ENCODE measurements at places on chromosomes 2 and 18.

- DNase-seq = no peak
These were observed 80.9 kb upstream of the GALNT5 start for GRCh38 chr2:157176602-157177001.

- no peak for DNase-seq
These were observed 91.4 kb upstream of the IL1R2 start for GRCh38 chr2:101900375-101900774.

GRCh38 chr2:203959672-203960071 is 23.1 kb downstream of the ICOS start:
- DNase-seq = no peak

- no peak for DNase-seq
These were observed 111.9 kb downstream of the EPC2 start for GRCh38 chr2:148756292-148756975.

- peak; percentile 20 for DNase-seq
These were observed 708 bp upstream of the RPIA start for GRCh38 chr2:88690591-88691338.

DNA sequence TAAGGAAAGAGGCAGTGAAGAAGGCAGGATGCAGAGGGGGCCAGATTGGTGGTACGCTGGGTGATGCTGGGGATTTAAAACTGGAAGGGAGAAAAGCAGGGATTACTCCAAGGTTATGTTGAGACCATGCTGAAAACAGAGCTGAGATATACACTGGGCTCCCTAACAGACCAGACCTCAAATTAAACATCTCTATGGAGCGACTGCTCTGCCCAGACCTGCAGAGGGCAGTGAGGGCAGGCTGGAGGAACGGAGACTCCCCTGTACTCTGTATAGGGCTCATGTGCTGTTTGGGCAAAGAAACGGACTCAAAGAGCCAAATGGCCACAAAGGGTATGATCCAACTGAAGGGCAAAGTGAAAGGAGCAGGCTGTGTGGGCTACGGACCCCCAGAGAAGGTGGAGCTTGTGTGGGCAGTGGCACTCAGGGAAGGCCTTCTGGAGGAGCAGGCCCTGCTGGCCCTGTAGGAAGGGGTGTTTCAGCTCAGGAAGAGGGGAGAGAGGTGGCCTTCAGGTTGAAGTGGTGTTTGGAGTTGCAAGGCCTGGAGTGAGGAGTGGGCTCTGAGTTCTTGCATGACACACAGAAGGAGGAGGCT is 4.8 kb upstream of the CELF4 start:
- no peak for DNase-seq

DNA sequence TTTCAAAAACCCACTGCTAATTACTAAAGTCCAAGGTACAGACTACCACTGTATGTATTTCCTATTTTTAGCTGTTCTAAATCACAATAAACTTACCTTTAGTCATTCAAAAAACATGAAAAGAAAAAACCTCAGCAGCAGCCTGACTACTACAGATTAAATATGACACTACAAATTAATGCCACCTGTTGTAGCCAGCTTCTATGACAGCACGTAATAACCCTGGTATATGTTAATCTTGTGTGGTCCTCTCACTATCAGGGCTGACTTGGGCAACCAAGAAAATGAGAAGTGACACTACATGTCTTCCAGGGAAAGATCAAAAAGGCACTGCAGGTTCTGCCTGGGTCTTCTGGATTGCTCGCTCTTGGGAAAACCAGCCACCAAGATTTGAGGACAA is 90.6 kb upstream of the FAM124B start:
- no peak for DNase-seq

DNA sequence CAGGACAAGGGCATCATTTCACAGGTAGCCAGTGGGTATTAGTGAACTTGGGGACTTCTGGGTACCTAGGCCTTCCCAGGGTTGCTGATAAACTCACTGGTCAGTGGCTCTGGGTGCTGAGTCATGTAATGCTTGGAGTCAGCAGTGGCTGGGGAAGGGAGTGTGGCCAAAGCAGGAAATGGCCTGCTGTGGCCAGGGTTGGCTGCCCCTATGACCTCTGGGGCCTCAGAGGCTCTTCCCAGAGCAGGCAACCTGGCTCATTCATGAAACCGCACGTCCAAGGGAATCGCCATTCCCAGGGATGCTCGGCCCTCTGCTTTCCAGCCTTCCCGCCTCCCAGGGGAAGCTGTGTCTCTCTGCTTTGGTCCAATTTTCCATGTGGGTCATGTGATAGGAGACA is 294.9 kb downstream of the DYSF start:
- no peak for DNase-seq

- DNase-seq = no peak
These were observed 5.9 kb upstream of the NCKAP5 start for GRCh38 chr2:133574186-133574585.

DNA sequence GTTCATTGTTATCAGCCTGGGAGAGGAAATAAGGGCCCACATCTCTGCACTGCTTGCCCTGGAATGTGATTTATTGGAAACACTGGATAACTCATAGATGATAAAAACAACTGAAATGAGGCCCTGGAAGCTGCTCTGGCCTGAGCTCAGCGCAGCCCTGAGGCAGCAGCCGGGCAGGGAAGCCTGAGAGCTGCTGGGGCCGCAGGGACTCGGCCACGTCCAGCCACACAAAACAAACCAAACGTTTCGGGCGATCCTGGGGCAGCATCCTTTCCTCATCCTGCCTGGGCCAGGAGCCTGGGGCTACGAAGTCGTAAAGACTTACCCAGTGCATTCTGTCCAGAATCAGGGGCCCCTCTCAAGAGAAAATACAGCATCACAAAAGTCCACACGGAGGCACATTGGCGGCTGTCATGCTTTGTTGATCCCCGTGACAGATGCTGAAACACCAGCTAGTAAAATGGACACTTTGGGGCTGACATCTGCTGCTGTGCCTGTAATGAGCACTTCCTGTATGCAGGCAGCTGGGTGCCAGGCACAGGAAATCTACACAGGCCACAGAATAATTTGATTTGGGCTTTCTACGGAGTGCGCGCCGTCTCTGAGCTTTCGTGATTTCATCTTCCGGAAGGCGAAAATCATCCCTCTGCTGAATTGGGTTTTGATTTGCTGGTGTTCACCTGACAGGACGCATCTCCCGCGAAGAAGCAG is 250.6 kb downstream of the EIPR1 start:
- DNase-seq = no peak

Data from stimulated activated CD8-positive, alpha-beta memory T cell treated with anti-CD3 and anti-CD28 coated beads, Interleukin-12 subunit alpha, Interleukin-12 subunit beta, amount 100 ng/mL, for 4 hours (primary cell).